ENCODE measurements at places on chromosomes 7 and 10.
A peak's percentile ranks its signal among the peaks of the same experiment; 100 is the strongest.

GRCh38 chr10:13758312-13758711 is 171.5 kb downstream of the PRPF18 start:
- no peak for DNase-seq

GRCh38 chr10:51109801-51110533 is 35.7 kb downstream of the PRKG1 start:
- DNase-seq, result no peak

- DNase-seq, result no peak
These were observed 270.7 kb downstream of the RPS24 start for GRCh38 chr10:78304091-78305045.

- DNase-seq, result no peak
These were observed 99.6 kb downstream of the STRA8 start for GRCh38 chr7:135333200-135333599.

- no peak for DNase-seq
These were observed 54.5 kb downstream of the ELMO1 start for GRCh38 chr7:37394158-37394557.

GRCh38 chr10:86372784-86373239 is 6.2 kb upstream of the GRID1 start:
- no peak for DNase-seq

DNA sequence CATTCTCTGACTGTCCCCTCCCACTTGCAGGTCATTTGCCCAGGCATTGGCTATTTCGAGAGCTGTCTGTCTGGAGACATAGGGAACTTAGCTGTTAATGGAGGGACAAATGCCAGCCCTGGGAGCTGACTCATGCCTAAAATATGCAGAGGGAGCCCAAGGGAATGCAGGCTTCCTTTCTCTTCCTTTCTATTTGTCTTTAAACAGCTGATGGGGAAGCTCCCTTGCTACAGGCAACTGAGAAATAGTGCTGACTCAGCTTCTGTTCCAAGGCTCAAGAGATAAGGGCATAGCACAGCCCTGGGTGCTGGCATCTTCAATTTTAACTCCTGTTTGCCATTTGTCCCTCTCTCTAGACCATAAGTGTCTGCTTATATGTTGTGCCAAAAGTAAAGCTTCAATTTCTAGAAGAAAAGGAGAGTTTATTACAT is 82.7 kb upstream of the C1GALT1 start:
- DNase-seq, result peak; percentile 62

GRCh38 chr10:14507176-14507575 is 176.5 kb upstream of the FRMD4A start:
- no peak for DNase-seq

Data from posterior cingulate gyrus (tissue), 11 donors.